Ovary (tissue), 10 donors: ENCODE measurements at places on chromosomes 11 and 22. TPM values are rescaled to one million over a fixed set of nuclear protein-coding genes. Genes with fewer than 3 reads are reported as not detected.

Gene ASCL2
- 0.25 TPM for total RNA-seq

Gene DEFB131B
- not detected for total RNA-seq

Gene MIAT
- 0.77 TPM for total RNA-seq

Gene RAB39A
- 0.28 TPM for total RNA-seq

Gene NXF1
- total RNA-seq, result 89.3 TPM

Gene TNNT3
- not detected for total RNA-seq

Gene FAM180B
- not detected for total RNA-seq

- DNase-seq, result peak; percentile 76
- peaks cover 6% of the 10 kb centered on the region for H3K4me1 ChIP-seq
- H3K27ac ChIP-seq, result peak overlapping the region; percentile 41
- H3K27me3 ChIP-seq, result no peaks in the 10 kb centered on the region
- no peak overlapping the region for H3K4me3 ChIP-seq
These were observed 567.3 kb downstream of the MIAT start for GRCh38 chr22:27224485-27225374.

GRCh38 chr11:11208994-11209393 is 144.1 kb downstream of the CSNK2A3 start:
- DNase-seq, result no peak
- H3K36me3 ChIP-seq, result no peaks in the 10 kb centered on the region
- H3K4me1 ChIP-seq, result no peaks in the 10 kb centered on the region
- H3K4me3 ChIP-seq, result no peak overlapping the region

DNA sequence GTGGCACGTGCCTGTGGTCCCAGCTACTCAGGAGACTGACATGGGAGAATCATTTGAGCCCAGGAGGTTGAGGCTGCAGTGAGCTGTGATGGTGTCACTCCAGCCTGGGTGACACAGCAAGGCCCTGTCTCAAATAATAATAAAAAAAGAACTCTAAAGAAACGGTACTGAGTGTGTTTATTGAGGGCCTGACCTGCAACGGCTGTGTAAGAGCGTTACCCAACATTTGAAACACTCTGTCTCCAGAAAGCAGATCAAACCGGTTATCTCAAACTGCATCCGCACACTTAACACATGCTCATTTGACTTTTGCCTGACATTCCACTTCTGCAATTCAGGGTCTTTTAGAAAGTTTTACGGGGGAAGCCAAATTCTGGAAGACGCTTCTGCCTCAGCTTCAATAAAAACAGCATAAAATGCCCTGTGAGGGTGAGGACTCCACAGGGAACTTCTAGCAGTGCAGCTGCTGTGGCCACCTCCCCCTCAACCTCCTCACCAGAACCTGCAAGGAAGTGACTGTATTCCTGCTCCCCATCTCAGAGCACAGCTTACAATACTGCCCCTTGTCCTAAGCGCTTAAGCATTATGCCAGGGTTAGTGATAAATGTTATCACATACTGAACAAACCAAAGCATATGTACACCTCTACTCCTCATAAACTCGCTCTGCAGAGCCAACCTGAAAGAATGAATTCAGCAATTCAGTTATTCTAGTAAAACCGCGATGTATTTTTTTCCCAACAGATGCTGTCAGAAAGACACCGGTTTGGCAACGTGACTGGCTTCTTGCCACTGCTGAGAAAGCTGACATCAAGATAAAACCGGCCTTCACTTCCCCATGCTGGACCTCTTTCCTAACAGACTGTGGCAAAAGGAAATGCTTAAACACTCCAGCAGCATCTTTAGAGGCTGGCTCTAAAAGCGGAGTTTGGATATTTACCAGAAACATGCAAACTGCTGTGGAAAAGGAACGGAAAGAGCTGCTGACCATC is 52.2 kb downstream of the PRDM10 start:
- no peak overlapping the region for H3K4me3 ChIP-seq
- peaks cover 3% of the 10 kb centered on the region for H3K4me1 ChIP-seq
- no peak overlapping the region for H3K27ac ChIP-seq

DNA sequence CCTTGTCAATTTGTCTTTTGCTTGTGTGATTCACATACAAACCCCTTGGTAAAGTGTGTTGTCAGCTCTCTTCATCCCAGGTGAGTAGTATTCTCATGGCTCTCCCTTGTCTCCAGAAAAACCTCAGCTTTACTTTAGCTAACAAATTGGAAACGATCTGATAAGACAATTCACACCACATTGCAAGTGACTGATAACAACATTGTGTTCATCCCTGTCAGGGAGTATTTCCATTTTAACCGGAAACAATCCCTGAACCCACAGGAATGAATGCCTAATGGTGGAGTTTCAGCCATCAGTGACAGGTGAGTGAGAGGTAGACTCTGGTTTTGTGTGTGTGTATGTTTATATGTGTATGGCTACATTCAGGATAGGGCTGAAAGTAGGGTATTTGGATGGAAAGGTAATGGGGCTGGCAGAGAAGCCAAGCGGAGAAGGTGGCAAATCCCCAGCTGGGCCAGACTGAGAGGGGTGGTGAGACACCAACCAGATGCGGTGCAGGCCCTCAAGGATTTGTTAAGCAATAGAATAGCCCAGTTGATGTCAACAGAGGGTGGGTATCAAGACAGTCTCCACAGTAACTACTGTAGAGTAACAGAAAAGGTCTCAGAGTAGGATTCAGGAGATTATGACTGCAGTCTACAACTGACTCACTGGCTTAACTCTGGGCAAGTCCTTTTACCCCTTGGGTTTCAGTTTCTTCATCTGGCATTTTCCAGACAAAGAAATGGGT is 7.6 kb downstream of the LRRC51 start:
- H3K36me3 ChIP-seq, result no peaks in the 10 kb centered on the region
- H3K4me3 ChIP-seq, result no peak overlapping the region
- no peak for DNase-seq
- no peak overlapping the region for H3K27ac ChIP-seq
- no peaks in the 10 kb centered on the region for H3K27me3 ChIP-seq
- no peaks in the 10 kb centered on the region for H3K4me1 ChIP-seq

DNA sequence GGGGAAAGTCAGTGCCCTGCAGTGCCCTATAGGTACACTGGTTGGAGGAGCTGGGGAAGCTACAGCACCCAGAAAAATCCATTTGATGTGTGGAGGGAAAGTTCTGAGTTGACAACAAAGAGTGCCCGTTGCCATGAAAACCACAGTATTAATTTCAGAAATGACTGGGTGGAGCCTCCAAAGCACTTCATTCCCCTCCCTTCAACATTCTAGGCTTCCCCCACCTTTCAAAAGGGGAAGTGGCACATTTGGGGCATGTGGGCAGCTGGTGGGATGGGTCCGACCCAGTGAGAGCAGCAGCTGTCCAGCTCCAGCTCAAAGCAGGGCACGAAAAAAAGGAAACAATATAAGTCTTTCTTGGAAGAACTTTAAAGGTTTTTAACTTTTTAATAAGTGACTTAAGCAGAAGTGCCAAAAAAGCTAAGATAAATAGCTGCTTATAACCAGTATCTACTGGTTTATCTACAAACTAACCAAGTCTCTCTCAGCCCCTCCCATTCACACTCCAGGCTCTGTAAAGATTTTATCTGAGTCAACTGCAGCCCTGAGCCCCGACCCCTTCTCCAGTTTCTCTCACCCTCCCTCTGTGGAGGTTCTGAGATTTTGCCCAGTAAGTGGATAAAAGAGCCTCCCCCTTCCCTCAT is 9.0 kb upstream of the AHNAK start:
- peaks cover 30% of the 10 kb centered on the region for H3K4me1 ChIP-seq
- no peaks in the 10 kb centered on the region for H3K27me3 ChIP-seq
- no peaks in the 10 kb centered on the region for H3K36me3 ChIP-seq
- DNase-seq, result no peak

- peaks cover 5% of the 10 kb centered on the region for H3K4me1 ChIP-seq
- no peaks in the 10 kb centered on the region for H3K36me3 ChIP-seq
- no peak overlapping the region for H3K27ac ChIP-seq
- no peak for DNase-seq
These were observed 14.4 kb upstream of the SPTBN2 start for GRCh38 chr11:66743271-66743968.

GRCh38 chr11:63610604-63611394 is 3.4 kb downstream of the PLAAT3 start:
- H3K27ac ChIP-seq, result peak overlapping the region; percentile 65
- no peaks in the 10 kb centered on the region for H3K36me3 ChIP-seq
- peaks cover 18% of the 10 kb centered on the region for H3K4me1 ChIP-seq

DNA sequence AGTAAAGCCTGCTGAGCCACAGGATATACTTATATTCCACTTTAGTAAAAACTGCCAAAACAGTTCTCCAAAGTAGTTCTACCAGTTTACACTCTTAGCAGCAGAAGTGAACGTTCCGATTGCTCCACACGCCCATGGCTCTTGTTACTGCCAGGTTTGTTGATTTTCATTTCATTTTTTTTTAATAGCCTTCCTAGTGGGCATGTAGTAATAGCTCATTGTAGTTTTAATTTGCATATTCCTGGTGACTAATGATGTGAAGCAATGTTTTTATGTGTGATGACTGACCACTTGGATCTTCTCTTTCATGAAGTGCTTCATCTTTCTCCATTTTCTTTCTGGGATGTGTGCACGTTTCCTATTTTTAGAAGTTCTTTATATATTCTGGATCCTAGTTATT is 4.8 kb upstream of the C11orf97 start:
- no peaks in the 10 kb centered on the region for H3K27me3 ChIP-seq
- no peaks in the 10 kb centered on the region for H3K36me3 ChIP-seq
- no peaks in the 10 kb centered on the region for H3K4me1 ChIP-seq

GRCh38 chr11:103737747-103738146 is 298.7 kb upstream of the DDI1 start:
- no peak overlapping the region for H3K27ac ChIP-seq
- H3K27me3 ChIP-seq, result no peaks in the 10 kb centered on the region
- no peak for DNase-seq

GRCh38 chr11:15169815-15170551 is 55.3 kb downstream of the INSC start:
- H3K36me3 ChIP-seq, result no peaks in the 10 kb centered on the region
- no peaks in the 10 kb centered on the region for H3K4me1 ChIP-seq
- DNase-seq, result no peak
- H3K4me3 ChIP-seq, result no peak overlapping the region
- H3K27me3 ChIP-seq, result no peaks in the 10 kb centered on the region

- H3K27me3 ChIP-seq, result no peaks in the 10 kb centered on the region
- no peak overlapping the region for H3K27ac ChIP-seq
- H3K4me1 ChIP-seq, result no peaks in the 10 kb centered on the region
- DNase-seq, result no peak
These were observed 29.8 kb downstream of the LIF start for GRCh38 chr22:30216710-30217109.

DNA sequence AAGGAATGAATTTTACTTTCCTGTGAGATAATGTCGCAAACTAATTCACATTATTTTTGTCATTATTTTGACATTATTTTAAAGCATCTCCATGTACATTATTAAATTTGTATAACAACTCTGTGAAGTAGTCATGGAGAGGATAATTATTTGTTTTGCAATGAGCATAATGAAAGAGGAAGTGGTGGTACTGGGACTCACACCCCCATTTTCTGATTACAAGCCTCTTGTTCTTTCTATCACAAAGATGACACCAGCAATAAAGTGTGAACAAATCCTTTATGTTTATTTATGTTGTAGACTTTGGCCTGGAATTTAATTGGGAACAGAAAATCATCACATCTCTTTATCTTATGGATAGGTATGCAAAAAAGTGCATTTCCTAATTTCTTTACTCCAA is 522.6 kb downstream of the TMEM135 start:
- H3K27me3 ChIP-seq, result no peaks in the 10 kb centered on the region
- H3K4me1 ChIP-seq, result no peaks in the 10 kb centered on the region
- H3K4me3 ChIP-seq, result no peak overlapping the region
- no peak overlapping the region for H3K27ac ChIP-seq
- no peak for DNase-seq

DNA sequence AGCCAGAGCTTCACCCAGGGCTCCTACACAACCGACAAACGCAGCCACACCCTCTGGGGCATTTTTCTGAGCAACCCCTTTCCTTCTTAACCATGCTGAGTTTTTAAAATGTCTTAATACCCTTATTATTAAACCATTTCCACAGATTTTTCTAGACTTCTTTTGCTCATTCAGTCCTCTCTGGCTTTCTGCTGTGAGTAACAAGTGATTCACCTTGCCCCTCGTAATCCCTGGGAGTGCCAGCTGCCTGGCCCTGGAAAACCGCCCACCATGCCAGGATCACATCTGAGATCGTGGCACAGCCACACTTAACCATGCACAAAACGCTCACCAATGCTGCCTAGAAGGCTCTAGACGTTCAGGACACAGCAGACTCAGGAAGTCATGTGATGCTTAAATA is 25.4 kb downstream of the YPEL1 start:
- H3K27ac ChIP-seq, result no peak overlapping the region
- no peak for DNase-seq
- H3K4me3 ChIP-seq, result no peak overlapping the region
- H3K36me3 ChIP-seq, result no peaks in the 10 kb centered on the region
- no peaks in the 10 kb centered on the region for H3K27me3 ChIP-seq
- peaks cover 2% of the 10 kb centered on the region for H3K4me1 ChIP-seq

- H3K27ac ChIP-seq, result no peak overlapping the region
- H3K27me3 ChIP-seq, result no peaks in the 10 kb centered on the region
- no peaks in the 10 kb centered on the region for H3K36me3 ChIP-seq
These were observed 58.9 kb upstream of the PAX6 start for GRCh38 chr11:31869986-31870385.
